Stimulated activated CD4-positive, alpha-beta T cell treated with anti-CD3 and anti-CD28 coated beads, TNF-alpha, amount 100 ng/mL, for 1 hour (primary cell): ENCODE measurements at places on chromosomes 16 and 17.

DNA sequence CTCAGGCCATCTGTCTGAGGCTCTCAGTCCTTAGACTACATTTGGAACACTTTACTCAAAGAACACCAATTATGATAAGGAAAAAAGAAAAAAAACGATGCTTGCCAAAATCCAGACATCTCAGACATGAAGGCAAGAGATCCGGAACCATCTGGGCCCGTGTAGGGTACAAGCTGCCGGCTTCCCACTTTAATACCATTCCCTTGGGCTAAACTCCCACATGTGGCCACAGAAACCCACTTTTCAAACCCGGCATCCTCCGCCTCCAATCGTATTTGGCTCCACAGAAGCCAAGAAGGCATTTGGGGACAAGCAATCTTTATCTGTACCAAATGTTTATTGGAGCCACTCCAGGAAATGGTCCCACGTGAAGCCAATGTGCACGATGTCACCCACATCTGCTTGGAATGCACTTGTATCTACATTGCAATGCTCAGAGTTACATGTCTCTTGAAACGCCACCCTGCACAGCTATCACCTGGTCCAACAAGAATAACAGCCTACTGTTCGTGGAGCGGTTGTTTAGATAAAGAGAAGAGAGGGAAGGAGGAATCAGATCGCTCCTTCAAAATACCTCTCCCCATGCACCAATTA, 33.5 kb downstream of the XYLT1 start:
- no peak for DNase-seq

DNA sequence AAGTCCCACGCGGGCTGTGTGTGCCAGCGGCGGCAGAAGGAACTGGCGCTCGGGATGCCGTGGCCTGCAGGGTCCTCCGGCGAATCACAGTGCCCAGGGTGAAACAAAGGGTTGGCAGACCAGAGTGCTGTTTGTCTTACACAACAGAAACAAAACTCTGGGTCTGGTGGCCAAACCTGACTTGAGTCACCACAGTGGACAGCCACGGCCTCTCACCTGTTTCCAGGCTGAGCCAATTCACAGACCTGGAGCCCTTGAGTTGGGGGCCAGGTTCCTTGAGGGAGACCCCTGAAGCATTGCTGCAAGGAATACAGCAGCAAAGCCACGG, 2.1 kb upstream of the CHMP6 start:
- no peak for DNase-seq

DNA sequence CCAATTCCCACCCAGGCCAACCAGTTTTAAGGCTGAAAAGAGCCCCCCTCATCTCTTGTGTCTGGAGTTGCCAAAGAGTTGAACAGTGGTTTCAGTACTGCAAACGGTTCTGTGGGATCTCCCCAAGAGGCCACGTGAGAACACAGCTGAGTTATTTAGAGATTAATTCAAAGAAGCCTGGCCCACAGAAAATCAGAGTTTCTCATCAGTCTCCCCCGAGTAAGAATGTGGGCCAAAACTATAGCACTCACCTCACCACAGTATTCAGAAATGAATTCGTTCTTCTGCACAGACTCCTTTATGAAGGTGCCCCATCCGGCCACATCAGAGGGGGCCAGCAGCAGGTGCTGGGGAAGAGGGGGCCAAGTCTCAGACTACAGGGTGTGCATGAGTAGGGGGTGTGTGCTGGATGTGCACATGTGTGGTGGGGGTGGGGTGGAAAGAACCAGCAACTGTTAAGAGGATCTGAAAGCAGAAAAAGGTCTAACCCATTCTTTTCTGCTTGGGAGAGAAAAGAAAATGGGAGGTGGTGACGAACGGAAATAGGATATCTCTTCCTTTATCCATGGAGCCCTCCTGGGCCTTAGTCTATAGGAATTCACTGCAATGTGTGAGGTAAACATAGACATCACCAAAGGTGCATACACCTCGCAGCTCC, 22.6 kb downstream of the CNTNAP1 start:
- no peak for DNase-seq

DNA sequence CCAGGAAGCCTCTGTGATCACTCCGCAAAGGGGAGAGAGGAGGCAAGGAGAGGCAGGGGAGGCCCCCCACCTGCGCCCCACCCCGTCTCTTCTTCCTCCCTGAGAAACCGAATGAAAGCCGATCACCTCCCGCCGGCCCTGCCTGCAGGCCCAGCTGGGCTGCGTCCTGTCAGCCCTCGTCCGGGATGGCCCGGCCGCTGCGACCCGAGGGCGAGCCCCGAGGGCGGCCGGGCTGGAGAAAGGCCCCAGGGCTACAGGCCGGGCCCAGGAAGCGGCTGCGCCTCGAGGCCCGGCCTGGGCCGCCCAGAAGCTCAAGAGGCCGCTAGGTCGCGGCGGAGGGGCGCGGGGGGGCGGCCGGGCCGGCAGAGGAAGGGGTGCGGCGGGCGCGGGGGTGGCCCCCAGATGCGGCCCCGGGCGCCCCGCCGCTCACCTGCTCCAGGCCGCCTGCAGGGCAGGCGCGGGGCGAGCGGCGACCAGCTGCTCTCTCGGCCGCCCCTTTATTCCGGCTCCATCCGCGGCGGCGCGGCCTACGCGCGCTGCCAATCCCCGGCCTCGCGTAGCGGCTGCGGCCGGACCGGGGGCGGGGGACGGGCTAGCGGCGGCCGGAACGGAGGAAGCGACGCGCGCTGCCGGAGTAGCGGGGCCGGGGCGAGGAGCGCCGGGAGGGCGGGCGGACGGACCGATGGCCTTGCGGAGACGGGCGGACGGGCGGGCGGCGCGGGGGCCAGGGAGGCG, at the start of gene ZNF319:
Gene ZNF319 (minus strand): TSS at position 702 of the 735 bp plus-strand sequence. CDS start 2,407 bp downstream, outside the sequence.
- no peak for DNase-seq

DNA sequence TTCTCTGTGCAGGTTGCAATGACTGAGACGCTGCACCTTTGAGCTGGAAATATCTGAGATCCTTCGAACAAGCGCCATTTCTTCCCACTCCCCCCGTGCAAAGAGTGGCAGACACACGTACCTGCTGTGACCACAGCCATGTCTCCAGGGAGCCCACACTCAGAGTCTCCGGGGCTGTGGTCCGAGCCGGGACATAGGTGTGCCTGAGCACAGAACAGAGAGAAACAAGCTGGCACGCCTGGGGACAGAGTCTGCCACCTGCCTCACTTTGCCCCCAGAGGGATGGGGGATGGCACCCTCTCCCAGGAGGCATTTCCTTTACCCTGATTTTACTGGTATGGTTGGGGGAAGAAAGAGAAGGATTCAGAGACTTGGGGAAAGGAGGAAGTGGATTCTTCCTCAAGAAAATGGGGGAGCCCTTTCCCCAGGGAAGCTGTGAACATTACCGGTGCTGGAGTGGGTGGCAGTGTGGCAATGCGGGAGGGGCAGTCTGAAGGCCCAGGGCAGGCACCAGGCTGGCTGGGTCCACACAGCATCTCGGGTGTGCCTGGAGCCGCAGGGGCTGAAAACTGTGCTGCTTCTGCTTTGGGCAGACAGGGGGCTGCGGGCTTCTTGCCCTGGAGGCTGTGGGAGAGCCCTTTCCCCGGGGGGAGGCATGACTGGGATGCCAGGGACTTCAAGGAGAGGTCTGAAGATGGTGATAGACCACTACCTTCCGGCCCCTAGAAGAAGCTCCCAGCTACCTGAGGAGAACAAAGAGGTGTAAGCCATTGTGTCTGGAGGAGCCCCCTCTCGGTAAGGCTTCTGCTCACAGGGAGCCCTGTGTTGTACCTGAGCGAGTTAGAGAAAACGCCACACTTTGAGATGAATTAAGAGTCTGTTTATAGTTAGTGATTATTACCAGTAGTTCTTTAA, 6.6 kb upstream of the PIK3R6 start:
- no peak for DNase-seq

GRCh38 chr16:88575251-88575650, 5.0 kb downstream of the ZC3H18 start:
- no peak for DNase-seq

GRCh38 chr16:66231452-66232160, 134.9 kb upstream of the CDH5 start:
- DNase-seq, result no peak

GRCh38 chr16:68445458-68445857, 2.9 kb downstream of the SMPD3 start:
- no peak for DNase-seq

DNA sequence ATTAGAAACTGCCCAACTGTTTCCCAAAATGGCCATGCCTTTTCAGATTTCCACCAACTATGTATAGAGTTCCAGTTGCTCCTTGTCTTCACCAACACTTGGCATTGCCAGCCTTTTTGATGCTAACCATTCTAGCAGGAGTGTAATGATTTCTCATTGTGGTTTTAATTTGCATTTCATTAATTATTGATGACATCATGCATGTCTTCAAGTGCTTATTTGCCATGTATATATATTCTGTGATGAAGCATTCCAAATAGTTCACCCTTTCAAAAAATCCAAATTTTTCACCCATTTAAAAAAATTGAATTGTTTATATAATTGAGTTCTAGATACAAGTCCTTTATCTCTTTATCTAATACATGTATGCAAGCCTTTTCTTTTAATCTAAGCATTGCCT, 245.9 kb upstream of the TNRC6C start:
- DNase-seq, result no peak

DNA sequence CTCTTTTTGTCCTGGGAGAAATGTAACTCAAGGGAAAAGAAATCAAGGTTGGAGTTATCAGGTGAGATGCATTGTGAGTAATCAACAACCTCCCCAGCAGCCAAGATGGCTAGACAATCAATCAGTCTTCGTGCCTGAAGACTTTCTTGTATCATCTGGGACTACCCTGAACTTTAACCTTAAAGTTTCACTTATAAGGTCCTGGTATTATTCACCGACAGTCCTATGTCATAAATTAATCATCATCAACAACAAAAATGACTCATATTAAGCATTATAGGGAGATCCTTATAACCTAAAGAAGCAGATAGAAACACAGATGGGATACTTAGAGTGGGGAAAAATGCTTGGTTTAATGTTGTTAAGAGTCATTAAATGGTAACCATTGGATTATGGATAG, 7.7 kb upstream of the TEKT3 start:
- DNase-seq, result no peak

DNA sequence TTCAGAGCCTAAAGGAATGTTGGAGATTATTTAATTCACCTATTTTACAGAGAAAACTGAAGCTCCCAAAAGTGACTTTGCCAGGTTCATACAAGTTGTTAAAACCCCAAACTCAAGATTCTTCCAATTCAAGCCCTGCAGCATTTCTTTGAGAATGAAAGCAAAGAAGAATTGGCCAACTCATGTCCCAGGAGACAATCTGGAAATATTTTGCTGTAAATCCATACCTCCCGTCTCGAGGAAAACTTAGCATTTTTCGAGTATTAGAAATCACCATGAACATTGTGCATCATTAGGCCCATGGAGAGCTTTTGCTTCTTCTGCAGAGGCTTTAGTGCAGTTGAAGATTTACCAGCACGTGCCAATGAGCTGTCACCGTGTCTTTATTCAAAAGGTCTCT, 176.4 kb upstream of the KCNJ16 start:
- DNase-seq, result no peak

DNA sequence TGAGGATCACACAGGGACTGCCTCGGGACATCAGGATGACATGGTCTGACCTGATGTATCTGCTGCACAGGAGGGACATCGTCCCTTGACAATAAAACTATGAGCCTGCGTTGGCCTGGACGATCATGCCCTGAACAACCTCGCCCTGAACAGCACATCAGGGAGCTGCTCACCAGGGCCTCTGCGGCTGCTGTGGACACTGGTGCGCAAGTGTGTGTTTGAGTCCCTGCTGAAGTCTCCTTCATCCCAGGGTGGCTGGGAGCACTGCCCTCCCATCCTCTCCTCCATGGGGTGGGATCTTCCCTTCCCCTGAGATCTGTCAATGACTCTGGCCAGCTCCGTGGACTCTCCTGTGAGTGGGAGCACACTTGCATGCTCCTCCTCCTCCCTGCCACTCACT, 257.8 kb downstream of the RBFOX3 start:
- DNase-seq, result no peak

DNA sequence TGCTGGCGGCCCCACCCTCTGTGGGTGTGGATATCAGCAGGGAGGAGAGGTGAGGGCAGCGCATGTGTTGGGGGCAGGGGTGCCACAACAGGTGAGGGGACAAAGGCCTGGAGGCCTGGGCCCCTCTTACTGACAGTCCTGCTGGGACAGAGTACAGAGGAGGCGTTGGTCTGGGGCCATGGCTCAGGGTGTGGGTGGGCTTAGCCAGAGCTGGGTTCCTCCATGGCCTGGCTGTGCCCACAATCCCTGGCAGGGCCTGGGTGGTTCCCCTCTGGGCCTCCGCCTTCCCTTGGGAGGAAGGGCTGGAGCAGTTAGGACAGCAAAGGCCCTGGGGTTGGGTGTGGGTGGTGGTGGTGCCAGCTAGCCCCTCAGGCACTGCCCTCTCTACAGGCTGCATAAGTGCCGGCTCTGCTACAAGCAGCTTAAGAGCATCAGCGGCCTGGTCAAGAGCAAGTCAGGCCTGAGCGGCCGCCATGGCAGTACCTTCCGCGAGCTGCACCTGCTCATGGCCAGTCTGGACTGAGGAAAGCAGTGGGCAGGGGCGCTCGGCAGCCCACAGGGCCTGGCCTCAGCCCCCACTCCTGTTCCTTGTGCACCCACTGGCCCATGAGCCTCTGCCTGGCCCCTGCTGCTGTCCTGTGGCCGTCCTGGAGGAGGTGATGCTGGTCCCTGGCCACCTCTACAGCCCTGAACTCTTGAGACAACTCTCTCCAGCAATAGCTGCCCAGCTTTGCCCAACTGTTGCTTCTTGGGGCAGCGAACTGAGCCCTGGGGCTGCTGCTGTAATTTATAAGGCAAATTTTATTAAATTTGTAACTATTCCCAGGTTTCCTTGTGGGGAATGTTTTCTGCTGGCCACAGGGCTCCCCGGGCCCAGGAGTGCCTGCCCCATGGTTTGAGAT, 21.1 kb downstream of the KATNB1 start:
- DNase-seq, result no peak

- no peak for DNase-seq
Observed at GRCh38 chr17:9098242-9098825, 77.0 kb downstream of the NTN1 start.

GRCh38 chr17:45022288-45022648, 29.2 kb downstream of the DCAKD start:
- DNase-seq, result no peak

GRCh38 chr17:42421507-42422338, 1.3 kb downstream of the CAVIN1 start:
- no peak for DNase-seq

GRCh38 chr16:50809561-50809960, 67.7 kb downstream of the CYLD start:
- no peak for DNase-seq

- DNase-seq, result no peak
Observed at GRCh38 chr17:42642336-42642735, 16.7 kb upstream of the TUBG2 start.

DNA sequence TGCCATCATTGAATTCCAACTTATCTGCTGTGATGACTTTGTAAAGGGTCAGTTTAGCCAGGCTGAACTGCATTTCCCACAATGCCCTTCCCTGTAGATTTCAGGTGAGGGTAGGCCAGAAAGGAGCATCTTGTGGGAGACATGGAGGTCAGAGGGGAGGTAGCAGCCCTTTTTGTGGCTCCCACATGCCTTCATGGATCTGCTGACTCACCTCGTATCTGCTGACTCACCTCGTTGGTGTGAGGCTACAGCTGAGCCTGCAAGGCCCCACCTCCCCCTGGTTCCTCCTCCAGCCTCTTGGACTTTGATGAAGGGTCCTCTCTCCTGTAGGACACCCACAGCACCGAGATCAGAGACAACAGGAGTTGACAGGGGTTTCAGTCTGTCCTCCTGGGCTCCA, 102.5 kb downstream of the SALL1 start:
- DNase-seq, result no peak

GRCh38 chr17:73639322-73639721, 4.9 kb downstream of the SDK2 start:
- DNase-seq, result no peak

- no peak for DNase-seq
Observed at GRCh38 chr17:41910701-41911391, 7.9 kb downstream of the ACLY start.

- no peak for DNase-seq
Observed at GRCh38 chr17:70552230-70552981, 383.1 kb downstream of the KCNJ2 start.
